ENCODE measurements at places on chromosomes 2 and 18.

- no peak for DNase-seq
Measured at GRCh38 chr2:8421658-8422449, 260.0 kb upstream of the ID2 start.

DNA sequence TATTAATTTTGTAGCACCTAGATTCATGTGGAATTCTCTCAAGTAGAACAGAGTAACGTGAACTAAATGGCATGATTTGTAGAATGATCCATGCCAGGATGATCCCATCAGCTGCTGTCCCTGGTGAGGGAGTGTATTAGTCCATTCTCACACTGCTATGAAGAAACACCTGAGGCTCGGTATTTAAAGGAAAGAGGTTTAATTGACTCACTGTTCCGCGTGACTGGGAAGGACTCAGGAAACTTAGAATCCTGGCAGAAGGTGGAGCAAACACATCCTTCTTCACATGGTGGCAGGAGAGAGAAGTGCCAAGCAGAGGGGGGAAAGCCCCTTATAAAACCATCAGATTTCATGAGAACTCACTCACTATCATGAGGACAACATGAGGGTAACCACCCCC, 312.6 kb downstream of the PTPRM start:
- no peak for DNase-seq

DNA sequence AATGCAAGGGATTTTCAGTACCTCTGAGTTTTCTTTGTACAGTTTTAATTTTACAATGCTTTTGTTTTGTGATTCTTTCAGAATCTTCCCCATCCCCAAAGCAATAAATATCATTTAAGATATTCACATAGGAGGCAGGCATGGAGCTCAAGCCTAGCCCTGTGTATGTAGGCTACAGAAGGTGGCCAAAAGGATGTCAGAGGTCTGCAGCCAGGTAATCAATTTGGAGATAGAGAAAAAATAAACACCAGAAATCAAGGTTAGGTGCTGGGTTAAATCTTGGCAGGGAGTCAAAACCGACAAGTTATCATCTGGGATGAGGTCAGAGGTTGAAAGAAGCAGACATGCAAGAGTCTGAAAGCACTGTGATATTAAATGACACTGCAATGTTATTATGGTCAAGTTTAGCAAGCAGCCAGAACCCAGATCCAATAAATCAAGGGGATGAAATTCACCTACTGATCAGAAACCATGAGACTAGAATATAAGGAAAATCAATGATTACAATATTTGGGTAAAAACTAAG, 45.1 kb upstream of the LRP1B start:
- DNase-seq: no peak

DNA sequence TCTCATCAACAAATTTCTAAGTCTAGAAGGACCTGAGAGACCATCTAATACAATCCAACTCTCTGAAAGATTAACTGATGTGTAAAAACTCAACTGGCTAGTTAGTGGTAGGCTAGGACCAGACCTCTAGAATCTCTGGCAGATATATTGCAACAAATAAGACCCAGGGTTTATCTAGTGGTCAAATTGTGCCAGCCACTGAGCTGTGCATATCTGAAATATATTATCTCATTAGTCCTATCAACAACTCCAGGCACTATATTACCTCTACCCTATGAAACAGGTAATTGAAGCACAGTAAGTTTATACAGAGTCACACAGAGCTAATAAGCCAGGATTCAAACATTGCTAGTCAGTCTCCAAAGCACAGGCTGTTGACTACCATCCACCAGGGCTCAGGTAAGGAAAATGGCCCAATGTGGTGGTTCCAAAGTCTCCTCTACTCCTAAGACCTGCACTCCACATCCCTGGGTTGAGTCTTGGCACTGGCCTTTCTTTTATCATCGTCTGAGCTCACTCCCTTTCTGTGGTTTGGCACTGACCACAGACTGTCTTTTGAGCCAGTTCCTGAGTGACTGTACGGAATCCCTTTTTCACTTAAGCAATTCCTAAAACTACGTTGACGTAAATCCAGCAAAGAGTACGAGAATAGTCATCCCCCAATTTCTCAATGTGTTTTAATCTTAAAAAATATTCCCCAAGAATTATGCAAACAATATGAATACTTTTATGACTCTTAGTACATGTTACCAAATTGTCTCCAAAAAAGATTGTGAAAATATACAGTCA, 11.9 kb upstream of the PID1 start:
- DNase-seq: no peak

- DNase-seq: peak; percentile 34
Measured at GRCh38 chr18:59426855-59427254, 67.8 kb upstream of the LMAN1 start.

DNA sequence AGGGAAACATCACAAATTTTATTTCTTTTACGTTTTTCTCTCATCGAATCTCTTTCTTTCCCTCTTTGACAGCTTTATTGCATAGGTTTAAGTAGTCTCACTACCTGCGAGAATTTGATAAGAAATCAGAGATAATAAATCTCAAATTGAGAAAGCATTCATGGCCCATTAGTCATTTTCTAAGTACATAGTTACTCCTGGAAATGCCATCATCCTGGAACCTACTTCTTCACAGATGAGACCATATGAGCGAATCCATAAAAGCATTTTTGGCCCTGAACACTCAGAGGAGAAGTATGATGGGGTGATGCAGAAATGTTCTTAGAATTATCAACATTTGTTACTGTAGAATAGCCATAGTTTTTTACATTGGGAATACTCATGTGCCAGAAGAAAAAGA, 138.0 kb upstream of the ARHGAP28 start:
- no peak for DNase-seq

- no peak for DNase-seq
Measured at GRCh38 chr2:62947403-62947802, 103.2 kb upstream of the OTX1 start.

DNA sequence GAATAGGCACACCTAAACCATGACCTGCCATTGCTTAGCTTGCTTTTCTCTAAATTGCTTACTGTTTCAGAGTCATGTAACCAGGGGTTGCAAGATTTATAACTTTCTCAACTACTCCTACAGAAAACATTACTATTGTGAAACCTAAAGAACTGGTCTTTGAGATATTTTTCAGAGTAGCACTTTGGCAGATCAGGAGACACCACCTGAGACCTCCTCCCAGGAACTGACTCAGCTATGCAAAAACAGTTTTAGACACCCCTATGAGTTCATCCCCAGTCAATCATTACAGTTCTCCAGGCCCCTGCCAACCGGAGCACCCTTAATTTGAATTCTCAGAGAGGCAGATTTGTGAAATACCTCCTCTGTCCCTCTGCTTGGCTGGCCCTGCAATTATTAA, 80.3 kb downstream of the MBOAT2 start:
- no peak for DNase-seq

GRCh38 chr2:24181849-24182248, 7.0 kb downstream of the FAM228A start:
- DNase-seq: no peak

DNA sequence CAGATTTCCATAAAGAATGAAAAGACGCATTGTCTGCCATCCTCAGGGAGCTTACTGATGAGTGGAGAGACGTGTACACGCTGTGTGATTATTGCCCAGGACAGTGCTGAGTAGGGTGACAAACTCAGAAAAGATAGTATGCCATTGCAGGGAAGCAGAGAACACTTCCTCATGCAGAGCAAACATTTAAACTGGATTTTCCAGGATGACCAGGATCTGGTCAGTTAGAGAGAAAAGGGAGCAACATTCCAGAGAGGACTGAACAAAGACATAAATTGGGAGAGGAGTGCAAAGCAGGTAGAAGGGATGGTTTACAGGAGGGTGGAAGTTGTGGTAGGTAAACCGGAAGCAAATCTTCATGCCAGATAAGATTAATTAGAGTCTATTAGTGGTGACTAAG, 2.3 kb downstream of the SLC9A2 start:
- DNase-seq: no peak

DNA sequence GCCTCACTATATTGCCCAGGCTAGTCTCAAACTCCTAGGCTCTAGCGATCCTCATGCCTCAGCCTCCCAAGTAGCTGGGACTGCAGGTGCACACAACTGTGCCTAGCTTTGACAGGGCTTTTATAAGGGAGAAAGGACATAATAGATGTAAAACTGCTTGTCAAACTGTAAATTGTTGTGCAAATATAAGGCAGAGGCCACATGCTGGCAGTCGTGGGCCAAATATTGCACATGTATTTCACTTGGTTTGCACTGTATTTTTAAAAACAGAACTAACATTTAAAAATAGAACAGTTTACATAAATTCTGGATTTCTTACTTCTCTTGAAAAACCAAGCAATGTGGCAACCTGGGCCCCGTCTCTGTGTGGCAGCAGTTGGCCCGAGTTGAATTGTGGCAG, 31.2 kb upstream of the MYO3B start:
- no peak for DNase-seq

DNA sequence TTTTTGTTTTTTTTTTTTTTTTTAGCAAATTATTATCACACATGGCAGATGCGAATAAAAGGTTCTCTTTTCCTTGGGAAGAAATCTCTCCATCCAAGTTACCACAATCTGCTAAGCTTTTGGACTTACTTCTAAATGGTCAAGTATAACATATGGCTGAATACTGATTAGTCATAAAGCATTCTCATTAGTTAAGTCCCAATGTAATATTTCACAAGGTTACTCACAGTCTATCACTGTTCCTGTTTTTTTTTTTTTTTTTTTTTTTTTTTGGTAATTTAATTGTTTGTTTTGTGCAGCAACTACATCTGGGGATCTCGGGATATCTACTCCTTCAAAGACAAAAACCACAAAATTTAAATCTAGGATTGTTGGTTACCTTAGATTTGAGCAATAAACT, 771.7 kb downstream of the CPS1 start:
- DNase-seq: no peak

Data from vagina (tissue), 2 donors.